NCI-H446 treated with DMSO at 0.1 percent for 48 hours (cell line): ENCODE measurements at places on chromosomes 6 and 20.
A peak's percentile ranks its signal among the peaks of the same experiment; 100 is the strongest.

DNA sequence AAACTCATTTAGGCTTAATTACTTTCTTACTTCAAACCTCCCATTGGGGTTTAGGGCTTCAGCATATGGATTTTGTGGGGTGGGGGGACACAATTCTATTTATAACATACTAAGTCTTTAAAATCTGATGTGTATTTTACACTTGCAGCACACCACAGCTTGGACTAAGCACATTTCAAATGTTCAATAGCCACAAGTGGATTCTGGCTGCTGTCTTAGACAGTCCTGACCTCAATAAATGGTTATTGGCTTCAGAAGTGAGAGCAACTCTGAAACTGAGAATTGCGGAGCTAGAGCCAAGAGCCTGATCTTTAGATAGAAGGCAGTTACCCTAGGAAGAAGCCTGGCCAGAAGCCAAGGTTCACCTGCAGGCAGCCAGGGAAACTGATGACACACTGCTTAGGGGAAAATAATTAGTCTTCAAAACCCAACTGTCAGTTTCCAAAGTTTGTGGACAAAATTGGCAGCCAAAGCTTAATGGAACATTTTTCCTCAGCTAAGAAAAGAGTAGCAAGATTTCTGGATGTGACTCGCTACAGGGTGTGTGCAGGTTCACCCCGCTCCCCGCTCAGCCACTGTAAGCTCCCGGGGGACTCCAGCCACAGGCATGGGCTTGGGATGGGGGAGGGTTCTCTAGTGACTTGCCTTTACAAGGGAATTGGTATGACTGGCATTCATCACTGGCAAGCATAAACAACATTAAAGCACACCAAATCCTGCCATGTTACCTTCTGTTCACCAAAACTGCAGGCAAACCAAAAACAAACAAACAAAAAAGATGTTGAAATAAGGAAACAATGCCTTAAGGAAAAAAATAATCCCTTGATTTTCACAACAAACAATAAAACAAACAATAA is 219.8 kb downstream of the TFAP2A start:
- no peak for DNase-seq

DNA sequence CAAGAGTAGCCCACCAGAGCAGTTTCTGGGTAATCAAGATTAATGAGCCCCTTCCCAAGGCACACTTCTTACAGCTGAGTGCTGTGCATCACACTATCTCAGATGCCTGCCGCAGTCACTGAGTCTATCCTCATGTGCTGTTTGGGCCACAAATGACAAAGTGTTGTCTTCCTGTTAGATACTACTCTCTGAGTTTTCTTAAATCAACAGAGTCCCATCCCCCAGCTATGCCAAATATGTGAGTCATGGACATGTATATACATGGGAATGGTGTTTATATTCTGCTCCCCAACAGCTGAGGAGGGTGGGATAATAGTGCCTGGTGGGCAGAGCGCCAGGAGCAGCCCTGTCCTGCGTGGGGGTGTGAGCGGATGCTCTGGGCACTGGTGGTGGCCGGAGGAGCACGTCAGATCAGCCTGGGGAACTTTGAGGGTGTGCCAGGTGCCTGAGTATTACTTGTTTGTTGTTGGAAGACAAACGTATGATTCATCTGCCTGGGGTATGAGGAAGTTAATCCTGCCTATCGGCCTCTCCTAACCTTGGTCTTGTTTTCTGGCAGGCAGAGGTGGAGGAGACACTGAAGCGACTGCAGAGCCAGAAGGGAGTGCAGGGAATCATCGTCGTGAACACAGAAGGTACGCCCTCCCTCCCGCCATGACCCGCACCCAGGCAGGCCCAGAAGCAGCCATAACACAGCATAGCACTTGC is 9.6 kb downstream of the DYNLRB1 start:
- peak; percentile 28 for DNase-seq

DNA sequence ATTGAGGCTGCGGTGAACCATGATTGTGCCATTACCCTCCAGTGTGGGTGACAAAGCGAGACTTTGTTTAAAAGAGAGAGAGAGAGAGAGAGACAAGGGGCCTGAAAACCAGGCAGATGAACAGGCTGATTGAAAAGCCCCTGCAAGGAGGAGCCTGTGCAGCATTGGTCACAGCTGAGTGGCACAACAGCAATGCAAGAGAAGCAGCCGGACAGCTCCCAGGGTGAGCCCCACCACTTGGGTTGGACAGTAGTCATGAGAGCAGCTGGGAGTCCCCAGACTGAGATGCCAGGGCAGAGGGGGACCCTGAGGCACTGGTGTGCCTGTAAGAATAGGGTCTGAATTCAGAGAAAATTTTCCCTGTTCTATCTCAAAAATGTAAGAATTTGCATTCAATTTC is 10.2 kb downstream of the DNPH1 start:
- DNase-seq: no peak

- no peak for DNase-seq
Measured at GRCh38 chr6:151101161-151101815, 138.5 kb upstream of the AKAP12 start.

GRCh38 chr6:89375427-89376267 is 23.1 kb upstream of the UBE2J1 start:
- DNase-seq: peak; percentile 34

GRCh38 chr6:52984247-52984646 is 10.8 kb downstream of the GSTA4 start:
- DNase-seq: no peak

GRCh38 chr6:16851044-16851540 is 89.8 kb upstream of the ATXN1 start:
- no peak for DNase-seq

DNA sequence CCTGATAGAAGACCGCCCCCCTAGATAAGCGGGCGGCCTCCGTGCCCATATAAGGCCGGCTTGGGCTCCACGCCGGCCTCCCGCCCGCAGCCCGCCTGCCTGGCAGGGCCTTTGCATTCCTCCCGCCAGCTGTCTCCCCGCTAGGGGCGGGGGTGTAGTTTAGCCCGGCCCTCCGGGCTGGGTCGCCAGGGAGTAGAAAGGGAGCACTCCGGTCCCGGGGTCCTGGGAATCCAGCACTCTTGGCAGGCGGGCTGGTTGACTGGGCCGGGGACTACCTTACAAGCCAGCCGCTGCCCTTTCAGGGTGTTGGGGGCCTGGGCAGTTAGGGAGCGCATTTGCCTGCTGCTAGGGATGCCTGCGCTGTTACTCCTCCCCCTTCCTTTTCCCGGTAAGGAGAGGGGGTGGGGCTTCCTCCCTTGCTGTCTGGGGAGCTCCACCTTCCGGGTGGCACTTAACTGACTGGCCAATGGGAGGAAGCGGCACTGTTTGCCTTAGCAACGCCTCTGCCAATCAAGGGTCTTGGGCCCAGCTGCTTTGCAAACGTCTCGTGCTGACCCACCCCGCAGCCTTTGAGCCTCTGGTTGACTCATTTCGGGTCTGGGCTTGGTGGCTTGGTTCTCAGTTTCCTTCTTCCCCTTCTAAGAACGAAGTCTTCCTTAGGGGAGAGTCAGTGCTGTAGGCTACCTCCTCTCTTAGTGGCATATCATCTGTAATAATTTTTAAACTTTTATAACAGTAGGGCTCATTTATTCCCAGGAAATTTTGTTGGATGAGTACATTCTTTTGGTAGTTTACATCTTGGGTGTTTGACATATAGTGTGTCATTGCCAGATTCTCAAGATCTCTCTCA is 3.4 kb downstream of the SRF start:
- DNase-seq: peak; percentile 94

GRCh38 chr6:10692965-10693538 is 1.4 kb downstream of the C6orf52 start:
- no peak for DNase-seq

DNA sequence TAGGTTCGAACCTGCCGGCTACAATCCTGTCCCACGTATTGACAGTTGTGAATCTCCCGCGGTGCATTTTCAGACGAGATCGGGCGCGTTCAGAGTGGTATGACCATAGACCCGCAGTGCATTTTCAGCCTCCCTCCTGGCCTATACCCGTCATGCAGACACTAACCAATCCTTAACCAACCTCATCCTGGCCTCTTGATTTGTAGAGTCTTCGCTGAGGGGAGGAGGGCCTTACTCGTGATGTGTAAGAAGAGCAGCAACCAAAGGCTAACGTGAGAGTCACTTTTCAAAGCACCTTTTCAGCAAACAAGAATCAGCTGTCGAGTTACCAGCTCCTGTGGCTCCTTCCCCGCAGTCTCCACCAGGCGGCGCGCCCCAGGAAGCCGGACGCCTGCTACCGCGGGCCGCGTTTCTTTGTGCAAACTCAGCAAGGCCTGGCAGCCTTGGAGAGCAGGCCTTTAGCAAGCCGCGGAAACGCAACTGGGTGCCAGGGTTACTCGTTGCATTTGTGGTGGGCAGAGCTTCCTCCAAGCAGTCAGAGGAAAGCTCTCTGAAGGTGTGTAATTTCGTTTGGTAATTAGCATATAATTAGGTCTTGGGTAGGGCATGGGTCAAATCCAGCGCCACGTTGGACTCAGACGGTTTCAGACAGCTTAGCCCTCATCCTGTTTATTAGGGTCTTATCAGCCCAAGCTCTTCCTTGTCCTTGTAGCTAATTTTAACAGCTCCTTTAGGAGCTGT is 139.8 kb downstream of the OR2B2 start:
- DNase-seq: peak; percentile 75

GRCh38 chr20:49165611-49166010 is 22.5 kb downstream of the STAU1 start:
- no peak for DNase-seq

- DNase-seq: no peak
Measured at GRCh38 chr6:45310118-45310788, 17.9 kb upstream of the RUNX2 start.

DNA sequence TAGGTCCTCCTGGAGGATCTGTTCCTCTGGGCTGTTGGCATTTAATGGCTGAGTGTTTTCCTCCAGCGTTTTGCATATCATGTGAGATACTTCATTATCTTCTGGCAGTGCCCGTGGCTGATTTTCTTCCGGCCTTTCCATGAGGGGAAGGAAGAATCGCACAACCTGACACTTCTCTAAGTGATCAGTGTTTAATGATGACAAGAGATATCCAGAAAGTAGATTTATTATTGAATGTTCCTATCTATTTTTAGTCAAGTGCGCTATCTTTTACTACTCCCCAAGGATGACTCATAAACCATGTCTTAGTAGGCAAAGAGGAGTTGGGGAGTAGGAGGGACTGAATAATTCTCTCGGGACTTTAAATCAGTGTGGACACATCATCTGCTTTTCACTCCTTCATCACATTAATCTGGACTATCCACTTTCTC is 149.7 kb downstream of the PLCB4 start:
- no peak for DNase-seq

GRCh38 chr6:87905101-87905641 is 142.5 kb upstream of the SPACA1 start:
- DNase-seq: no peak

DNA sequence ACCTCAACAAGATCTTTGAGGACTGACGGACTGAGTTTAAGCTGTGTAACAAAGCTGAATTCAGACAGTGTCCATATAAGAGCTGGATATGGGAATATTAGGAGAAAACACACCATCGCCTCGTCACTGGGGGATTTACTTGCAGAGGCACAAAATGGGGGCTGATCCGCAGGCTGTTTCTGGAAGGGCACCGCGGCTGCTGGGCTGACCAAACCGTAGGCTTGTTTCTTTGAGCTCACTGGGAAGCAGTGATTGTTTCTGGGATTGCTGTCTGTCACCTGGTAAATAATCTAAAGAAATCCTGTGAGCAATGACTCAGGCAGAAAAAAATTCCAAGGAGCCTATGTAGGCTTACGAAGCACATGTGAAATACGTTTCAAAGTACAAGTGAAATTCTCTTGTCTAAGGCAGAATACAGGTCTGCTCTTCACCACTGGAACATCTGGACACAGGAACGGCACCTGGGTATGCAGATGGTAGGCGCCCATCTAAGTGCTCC is 63.9 kb upstream of the MPC1 start:
- DNase-seq: no peak
